ENCODE measurements at places on chromosomes 5 and 9.

- H3K4me3 ChIP-seq = no peak overlapping the region
- H3K27ac ChIP-seq = no peak overlapping the region
- no peak for DNase-seq
- H3K4me1 ChIP-seq = peaks cover 10% of the 10 kb centered on the region
- H3K27me3 ChIP-seq = peaks cover 8% of the 10 kb centered on the region
Observed at GRCh38 chr9:108544866-108545265, 310.9 kb downstream of the ACTL7B start.

- no peak for DNase-seq
- H3K4me1 ChIP-seq = peaks cover 55% of the 10 kb centered on the region
- H3K36me3 ChIP-seq = peaks cover 19% of the 10 kb centered on the region
- no peaks in the 10 kb centered on the region for H3K27me3 ChIP-seq
- no peak overlapping the region for H3K4me3 ChIP-seq
Observed at GRCh38 chr5:68265347-68265746, 49.8 kb downstream of the PIK3R1 start.

- H3K4me1 ChIP-seq = peaks cover 47% of the 10 kb centered on the region
- no peaks in the 10 kb centered on the region for H3K27me3 ChIP-seq
- no peak for DNase-seq
- peak overlapping the region; percentile 96 for H3K4me3 ChIP-seq
- peak overlapping the region; percentile 48 for H3K27ac ChIP-seq
Observed at GRCh38 chr9:121198512-121199042, 3.1 kb downstream of the RAB14 start.

DNA sequence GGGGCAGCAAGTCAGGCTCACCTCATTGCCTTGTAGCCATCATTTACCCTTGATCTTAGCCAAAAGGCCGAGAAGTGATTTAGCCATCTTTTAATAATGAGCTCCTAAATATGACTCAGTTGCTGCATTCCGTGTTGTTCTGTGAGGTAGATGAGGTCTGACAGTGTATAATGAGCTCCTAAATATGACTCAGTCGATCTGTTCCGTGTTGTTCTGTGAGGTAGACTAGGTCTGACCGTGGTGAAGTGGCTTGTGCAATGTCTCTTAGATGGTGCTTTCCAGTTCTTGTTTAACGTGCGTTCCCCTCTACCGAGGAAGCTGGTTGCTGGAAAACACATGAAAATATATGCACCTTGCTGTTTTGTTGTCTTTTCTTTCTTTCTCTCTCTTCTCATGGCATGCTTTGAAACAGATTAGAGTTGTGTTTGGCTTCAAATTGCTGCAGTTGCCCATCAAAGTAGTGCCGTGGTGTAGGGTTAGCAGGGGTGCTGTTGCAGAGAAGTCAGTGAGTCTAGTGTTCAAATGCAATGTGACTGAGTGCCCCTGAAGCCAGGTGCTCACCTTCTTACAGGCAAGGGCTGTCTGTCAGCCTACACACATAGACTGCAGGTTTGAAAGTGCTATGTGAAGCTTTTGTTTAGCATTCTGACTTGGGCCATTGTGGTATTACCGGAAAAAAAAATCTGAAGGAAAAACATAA lies 118.6 kb downstream of the KDM4C start:
- no peak overlapping the region for H3K4me3 ChIP-seq
- no peaks in the 10 kb centered on the region for H3K4me1 ChIP-seq
- no peaks in the 10 kb centered on the region for H3K36me3 ChIP-seq
- DNase-seq = no peak
- no peaks in the 10 kb centered on the region for H3K27me3 ChIP-seq

DNA sequence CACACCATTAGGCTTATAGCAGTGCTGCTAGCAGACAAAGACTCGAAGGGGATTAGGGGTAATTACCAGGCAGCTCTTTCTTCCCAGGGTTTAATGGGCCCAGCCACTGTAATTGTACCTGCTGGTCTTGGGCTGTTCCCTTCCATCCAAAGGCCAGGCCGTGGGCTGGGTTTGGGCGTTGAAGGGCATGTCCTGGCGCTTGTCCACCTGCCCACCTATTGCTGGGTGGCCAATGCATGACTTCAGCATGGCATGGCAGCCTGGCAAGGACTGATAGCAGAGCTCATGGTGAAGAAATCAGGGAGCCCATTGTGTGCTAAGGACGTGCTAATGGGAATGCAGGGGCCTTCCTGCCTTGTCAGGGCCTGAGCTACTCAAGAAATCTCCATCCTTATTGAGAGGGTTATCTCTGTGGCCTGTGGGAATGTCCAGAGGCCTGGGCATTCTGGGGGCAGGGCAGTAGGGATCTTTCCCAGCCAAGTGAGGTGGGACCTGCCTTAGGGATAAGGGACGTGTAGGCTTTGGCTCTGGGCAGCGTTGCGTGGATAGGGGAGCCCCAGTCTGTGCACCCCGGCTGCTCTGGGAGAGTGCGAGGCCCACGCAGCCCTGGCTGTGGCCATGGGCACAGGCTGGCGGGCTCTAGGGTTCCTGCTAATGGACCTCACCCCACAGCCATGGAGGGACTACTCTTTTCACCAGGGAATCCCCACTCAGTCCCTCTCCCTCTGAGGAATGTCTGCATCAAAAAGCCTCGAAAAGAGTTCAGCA lies 116.1 kb upstream of the PITX1 start:
- no peaks in the 10 kb centered on the region for H3K4me1 ChIP-seq
- peak; percentile 52 for DNase-seq
- peaks cover 20% of the 10 kb centered on the region for H3K27me3 ChIP-seq
- H3K36me3 ChIP-seq = no peaks in the 10 kb centered on the region
- H3K27ac ChIP-seq = no peak overlapping the region

- H3K4me3 ChIP-seq = no peak overlapping the region
- no peaks in the 10 kb centered on the region for H3K4me1 ChIP-seq
- no peak overlapping the region for H3K27ac ChIP-seq
Observed at GRCh38 chr9:110443146-110443865, 105.6 kb upstream of the TXNDC8 start.

GRCh38 chr5:8839361-8840055 lies 706.4 kb downstream of the SEMA5A start:
- H3K4me1 ChIP-seq = no peaks in the 10 kb centered on the region
- peaks cover 11% of the 10 kb centered on the region for H3K27me3 ChIP-seq
- no peak for DNase-seq
- no peaks in the 10 kb centered on the region for H3K36me3 ChIP-seq

DNA sequence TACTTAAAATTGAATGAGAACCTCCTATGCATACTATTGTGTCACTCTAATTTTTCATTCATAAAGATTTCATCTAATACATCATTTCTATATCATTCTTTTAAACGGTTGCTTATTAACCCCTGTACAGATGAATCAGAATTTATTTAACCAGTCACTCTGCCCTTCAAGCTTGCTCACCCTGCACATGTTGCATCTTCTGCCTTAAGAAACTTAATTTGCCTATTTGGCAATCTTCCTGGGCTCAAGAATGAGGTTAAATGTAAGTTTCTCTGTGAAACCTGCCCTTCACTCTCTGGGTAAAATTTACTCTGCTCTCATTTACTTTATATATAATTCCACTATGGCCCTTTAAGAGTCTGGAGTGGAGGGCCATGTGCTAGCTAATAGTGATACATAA lies 434.7 kb upstream of the ZNF608 start:
- H3K4me3 ChIP-seq = no peak overlapping the region
- no peak for DNase-seq
- H3K27ac ChIP-seq = no peak overlapping the region
- H3K4me1 ChIP-seq = peaks cover 4% of the 10 kb centered on the region
- H3K36me3 ChIP-seq = no peaks in the 10 kb centered on the region
- H3K27me3 ChIP-seq = peaks cover 6% of the 10 kb centered on the region

DNA sequence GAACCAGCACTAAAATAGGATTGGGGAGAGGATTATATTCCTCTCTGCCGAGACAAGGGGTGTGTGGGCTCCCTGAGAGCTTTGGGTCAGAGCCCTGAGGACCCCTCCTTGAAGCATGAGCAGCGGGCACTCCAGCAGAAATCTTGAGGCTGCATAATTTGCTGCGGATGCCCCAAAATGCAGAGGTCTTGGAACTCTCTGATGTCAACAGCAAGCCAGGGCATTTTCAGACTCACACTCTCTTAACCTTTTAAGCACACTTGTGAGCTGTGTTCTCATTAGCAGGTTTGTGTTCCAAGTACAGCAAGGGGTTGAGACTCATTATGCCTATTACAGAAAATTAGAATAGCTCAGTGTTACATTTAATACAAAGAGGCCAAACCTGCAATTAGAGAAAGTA lies 513.0 kb upstream of the ADAMTS16 start:
- H3K36me3 ChIP-seq = no peaks in the 10 kb centered on the region
- H3K27me3 ChIP-seq = peaks cover 6% of the 10 kb centered on the region
- no peak for DNase-seq

DNA sequence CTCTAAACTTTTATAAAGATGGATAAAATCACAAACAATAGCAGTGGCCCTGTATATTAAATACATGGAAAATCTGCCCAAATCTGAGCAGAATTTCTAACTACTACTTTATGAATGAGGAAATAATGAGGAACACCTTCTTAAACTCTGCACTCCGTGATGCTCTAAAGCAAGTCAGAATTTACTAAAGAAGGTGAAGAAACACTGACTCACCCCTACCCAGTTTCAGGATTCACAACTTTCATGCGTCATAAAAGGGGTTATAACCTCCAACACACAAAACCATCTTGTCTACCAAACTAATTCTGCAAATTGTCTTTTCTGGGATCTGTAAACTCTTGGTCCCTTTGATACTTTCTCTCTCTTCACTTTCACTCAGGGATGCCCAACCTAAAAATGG lies 561.1 kb upstream of the ACO1 start:
- no peaks in the 10 kb centered on the region for H3K4me1 ChIP-seq
- no peaks in the 10 kb centered on the region for H3K27me3 ChIP-seq
- H3K27ac ChIP-seq = no peak overlapping the region
- H3K4me3 ChIP-seq = no peak overlapping the region

GRCh38 chr5:111173476-111173875 lies 50.7 kb upstream of the CAMK4 start:
- H3K36me3 ChIP-seq = no peaks in the 10 kb centered on the region
- H3K27ac ChIP-seq = no peak overlapping the region
- H3K4me1 ChIP-seq = no peaks in the 10 kb centered on the region
- H3K4me3 ChIP-seq = no peak overlapping the region
- DNase-seq = no peak

DNA sequence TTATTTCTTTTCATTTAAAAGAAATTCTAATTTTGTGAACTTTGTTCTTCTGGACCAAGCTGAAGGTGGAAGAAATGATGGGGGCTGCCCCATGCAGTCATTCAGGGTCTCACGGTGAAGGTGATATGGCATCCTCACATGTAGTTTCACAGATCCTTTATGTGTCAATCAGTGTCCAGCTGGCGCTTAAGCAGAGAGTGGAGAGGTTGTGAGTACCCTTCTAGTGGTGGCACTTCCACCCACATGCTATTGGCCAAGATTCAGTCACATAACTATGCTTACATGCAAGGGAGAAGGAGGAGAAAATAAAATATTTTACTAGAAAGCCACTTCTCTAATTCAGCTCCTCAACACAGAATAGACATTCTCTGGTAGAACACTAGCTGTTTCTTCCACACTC lies 34.7 kb downstream of the PLPPR1 start:
- DNase-seq = no peak
- H3K4me3 ChIP-seq = no peak overlapping the region

- no peak overlapping the region for H3K4me3 ChIP-seq
- H3K36me3 ChIP-seq = no peaks in the 10 kb centered on the region
- H3K4me1 ChIP-seq = peaks cover 9% of the 10 kb centered on the region
- no peak overlapping the region for H3K27ac ChIP-seq
- no peaks in the 10 kb centered on the region for H3K27me3 ChIP-seq
Observed at GRCh38 chr9:87425202-87425601, 72.5 kb upstream of the DAPK1 start.

GRCh38 chr5:107300721-107301327 lies 369.9 kb downstream of the EFNA5 start:
- no peak overlapping the region for H3K4me3 ChIP-seq
- DNase-seq = no peak

GRCh38 chr9:104389341-104389740 lies 114.7 kb upstream of the OR13F1 start:
- peaks cover 12% of the 10 kb centered on the region for H3K27me3 ChIP-seq
- no peak for DNase-seq
- no peak overlapping the region for H3K27ac ChIP-seq
- H3K4me3 ChIP-seq = no peak overlapping the region

DNA sequence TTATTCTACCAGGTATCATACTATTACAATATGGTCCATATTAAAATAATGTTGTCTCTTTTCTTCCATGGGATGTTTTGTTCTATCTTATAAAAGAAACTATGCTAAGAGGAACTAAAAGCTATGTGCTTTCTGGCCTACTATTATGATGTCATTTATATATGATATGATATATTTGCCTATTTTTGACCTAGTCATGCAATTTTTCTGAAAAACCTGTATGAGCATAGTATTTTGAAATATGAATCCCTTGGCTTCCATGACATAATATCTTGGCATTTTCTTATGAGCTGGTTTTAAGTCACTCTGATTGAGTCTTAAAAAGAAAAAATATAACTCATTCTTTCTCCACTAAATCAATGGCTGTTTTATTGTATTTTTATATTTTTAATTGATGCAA lies 60.7 kb downstream of the MAN2A1 start:
- peaks cover 10% of the 10 kb centered on the region for H3K36me3 ChIP-seq
- no peaks in the 10 kb centered on the region for H3K27me3 ChIP-seq
- DNase-seq = no peak
- no peak overlapping the region for H3K4me3 ChIP-seq
- H3K4me1 ChIP-seq = peaks cover 22% of the 10 kb centered on the region

GRCh38 chr5:61280205-61280604 lies 51.9 kb upstream of the ZSWIM6 start:
- H3K4me1 ChIP-seq = peaks cover 24% of the 10 kb centered on the region
- no peak overlapping the region for H3K27ac ChIP-seq
- DNase-seq = no peak
- no peaks in the 10 kb centered on the region for H3K27me3 ChIP-seq
- no peaks in the 10 kb centered on the region for H3K36me3 ChIP-seq
- no peak overlapping the region for H3K4me3 ChIP-seq

DNA sequence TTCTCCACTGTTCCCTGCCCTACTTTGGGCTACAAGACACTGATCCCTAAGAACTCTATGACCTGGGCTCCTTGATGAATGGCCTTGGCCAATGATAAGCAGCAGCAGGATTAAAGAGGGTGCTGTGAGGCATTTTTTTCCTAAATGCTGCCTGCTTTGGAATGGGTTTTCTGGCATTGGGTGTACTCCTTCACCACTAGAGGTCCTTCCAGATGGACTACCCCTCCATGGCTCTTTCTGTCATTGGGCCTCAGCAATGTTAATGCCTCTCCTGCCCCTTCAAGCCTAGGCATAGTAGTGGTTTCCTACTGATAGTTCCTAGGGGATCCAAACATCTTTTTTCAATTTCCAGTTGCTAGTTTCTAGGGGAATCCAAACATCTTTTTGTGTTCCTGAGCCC lies 319.3 kb upstream of the RPS23 start:
- no peaks in the 10 kb centered on the region for H3K4me1 ChIP-seq
- DNase-seq = no peak
- H3K36me3 ChIP-seq = no peaks in the 10 kb centered on the region
- no peak overlapping the region for H3K27ac ChIP-seq

DNA sequence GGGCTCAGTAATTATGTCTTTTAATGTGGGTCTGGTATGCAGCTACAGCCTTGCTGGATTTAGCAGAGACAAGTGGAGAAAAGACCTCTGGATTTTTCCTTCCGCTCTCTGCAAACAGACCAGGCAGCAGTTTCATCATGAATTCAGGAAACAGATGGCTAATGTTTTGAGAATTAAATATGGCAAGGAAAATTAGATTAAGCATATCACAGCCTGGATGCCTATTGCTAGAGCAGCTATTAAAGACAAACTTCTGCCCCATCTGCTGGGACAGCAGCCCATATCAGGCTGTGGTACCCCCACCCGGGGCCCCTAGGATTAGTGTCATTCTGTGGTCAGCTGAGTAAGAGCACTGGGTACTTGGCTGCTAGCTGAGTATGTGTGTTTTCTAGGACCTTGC lies 6.2 kb downstream of the SKP2 start:
- peaks cover 46% of the 10 kb centered on the region for H3K4me1 ChIP-seq
- no peak overlapping the region for H3K27ac ChIP-seq
- peaks cover 52% of the 10 kb centered on the region for H3K36me3 ChIP-seq
- no peaks in the 10 kb centered on the region for H3K27me3 ChIP-seq

Measured in type B pancreatic cell (in vitro differentiated cells).